T-helper 2 cell (primary cell): ENCODE measurements at places on chromosomes 5 and 9.

DNA sequence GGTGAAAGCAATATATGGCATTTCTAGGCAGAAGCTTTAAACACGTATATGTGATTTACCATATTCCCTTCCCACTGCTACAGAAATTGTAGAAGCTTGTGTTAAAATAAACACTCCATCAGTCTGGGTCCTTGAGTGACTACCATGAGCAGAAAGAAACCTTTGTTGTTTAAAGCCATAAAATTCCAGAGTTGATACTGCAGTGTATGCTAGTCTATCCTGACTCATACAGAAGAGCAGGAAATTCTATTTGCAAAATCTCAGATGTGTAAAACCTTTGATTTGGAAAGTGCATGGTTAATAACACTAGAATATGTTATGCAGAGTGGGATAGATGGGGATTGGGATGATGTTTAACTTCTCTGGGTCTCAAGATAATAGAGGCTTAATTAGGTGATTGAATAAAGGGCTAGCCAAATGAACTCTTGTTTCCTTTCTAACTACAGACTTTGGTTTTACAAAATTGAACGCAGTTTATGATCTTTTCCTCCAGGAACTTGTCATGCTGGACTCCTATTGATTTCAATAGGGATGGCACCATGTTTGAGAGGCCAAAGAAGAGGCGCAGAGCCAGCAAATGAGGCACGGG is 282.7 kb upstream of the VLDLR start:
- no peak for DNase-seq

DNA sequence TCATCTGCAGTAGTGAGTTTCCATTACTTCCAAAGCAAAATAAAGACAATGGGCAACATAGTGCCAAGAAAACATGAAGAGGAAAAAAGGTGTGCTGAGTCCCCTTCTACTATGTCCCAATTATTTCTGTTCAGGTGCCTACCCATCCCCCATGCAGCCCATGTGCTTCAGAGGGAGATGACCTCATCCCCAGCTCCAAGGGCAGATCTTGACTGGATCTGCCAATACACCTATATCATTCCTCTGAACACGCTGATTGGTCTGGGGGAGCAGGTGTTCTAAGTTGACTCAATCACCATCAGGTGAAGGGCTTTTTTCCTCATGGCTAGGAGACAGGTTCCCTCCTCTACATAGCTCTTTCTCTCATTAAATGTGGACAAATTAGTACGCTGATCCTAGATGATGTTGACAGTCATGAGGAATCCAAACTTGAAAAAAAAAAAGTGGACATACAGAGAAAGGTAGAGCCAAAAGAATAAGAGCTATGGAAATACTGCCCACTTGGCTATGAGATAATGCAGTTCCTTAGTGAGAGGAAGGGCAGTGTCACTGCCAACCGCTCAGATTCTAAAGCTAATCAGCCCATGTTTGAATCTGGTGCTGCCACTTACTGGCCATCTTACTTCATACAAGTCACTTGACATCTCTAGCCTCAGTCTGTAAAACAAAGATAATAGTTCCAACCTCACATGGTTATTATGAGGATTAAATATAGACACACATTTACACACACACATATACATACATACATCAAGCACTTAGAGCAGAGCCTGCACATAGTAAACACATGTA is 23.1 kb downstream of the PRELID2 start:
- no peak for DNase-seq

DNA sequence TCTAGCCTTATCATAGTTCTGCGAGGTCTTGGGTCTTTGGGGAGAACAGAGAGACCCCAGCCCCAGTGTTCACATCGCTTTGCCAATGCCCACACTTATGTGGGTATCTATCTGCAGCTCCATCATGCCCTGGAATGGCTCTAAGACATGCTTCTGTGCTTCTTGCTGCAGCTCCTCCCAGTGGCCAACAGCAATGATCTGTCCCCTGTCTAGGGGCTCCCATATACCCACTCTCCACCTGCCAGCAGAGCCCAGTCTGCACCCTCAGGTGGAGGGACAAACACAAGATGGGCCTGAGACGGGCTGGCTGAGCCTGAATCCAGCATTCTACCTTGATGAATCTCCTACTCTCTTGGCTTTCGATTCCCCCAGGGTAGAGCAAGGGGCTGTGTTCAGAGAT is 14.6 kb upstream of the DAP start:
- no peak for DNase-seq

- DNase-seq: no peak
Measured at GRCh38 chr9:97831843-97832636, 21.0 kb upstream of the FOXE1 start.

- DNase-seq: peak; percentile 95
Measured at GRCh38 chr5:181223058-181223728, at the start of gene TRIM41. TSS of gene TRIM41 (plus strand) at chr5:181223281. CDS start at chr5:181224000, 719 bp downstream.

DNA sequence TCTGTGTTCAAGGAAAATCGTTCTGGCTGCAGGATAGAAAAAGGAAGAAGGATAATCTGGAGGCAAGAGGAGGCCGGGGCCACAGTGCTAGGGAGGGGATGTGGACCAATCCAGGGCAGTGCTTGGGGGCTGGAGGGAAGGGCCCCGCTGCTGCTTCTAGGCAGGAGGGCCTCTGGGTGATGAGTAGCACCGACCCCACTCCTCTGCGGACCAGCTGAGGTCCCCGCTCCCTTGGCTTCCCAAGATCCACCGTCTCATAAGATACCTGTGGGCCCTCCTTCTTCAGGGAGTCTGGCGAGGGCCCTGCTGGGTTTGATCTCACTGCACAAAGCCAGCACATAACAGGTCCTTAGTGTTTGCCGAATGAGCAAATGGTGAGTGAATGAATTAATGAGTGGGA is 93.5 kb upstream of the MVB12B start:
- no peak for DNase-seq

DNA sequence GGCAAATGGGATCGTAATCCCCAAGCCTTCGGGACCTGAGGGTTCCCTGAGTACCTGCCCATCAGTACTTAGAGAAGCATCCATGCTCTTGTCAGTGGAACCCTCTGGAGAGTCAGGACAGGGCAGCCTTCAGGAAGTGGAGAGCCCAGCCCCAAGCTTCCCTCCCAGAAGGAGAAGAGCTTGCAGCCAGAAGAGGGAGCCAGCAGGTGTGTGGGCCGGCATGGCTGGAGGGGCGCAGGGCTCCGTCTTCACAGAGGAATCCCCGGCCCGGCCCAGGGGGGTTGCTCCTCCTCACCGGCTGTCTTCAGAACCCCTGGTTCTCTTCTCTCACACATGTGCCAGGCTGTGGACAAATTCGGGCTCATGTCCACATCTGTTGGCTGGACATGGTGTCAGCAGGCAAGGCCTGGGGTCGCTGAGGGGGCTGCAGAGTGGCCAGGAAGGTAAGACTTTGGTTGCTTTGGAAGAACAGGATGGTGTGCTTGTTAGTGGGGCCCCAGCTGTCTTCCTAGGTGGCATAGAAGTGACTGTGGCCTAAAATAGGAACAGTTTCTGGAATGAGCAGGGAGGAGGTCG is 58.9 kb upstream of the RXRA start:
- no peak for DNase-seq

DNA sequence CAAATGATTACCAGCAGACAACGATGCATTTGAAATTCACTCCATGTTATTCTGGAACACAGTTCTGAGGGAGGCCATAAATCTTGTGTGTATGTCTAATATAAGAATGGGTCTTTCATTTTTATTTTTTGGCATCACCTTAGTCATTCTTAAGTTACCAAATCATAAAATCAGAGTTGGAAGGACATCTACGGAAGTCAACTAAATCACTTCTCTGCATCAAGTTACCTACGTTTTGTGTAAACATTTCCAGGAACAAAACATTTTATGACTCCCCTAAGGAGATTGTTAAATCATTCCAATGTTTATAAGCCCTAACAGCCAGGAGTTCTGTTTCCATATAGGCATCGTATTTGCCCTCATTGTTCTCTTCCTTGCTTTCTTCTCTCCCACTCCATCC is 378.2 kb downstream of the FAM170A start:
- no peak for DNase-seq

GRCh38 chr9:4686584-4686983 is 7.2 kb downstream of the CDC37L1 start:
- no peak for DNase-seq

GRCh38 chr5:174533751-174534241 is 190.6 kb upstream of the MSX2 start:
- no peak for DNase-seq

DNA sequence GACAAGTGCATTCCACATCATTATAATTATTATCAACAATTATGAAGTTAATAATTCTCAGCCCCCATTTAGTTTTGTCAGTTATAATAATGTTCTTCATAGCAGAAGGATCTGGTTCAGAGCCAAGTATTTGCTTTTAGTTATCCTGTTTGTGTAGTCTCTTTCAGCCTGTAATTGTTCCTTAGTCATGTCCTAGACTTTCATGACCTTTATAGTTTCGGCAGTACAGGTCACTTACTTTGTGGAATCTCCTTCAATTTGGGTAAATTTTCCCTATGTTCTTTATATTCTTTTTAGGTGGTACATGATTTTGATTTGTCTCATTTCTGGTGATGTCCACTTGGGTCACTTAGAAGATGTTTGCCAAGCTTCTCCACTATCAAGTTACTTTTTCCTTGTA is 34.3 kb downstream of the UBE2R2 start:
- DNase-seq: no peak

DNA sequence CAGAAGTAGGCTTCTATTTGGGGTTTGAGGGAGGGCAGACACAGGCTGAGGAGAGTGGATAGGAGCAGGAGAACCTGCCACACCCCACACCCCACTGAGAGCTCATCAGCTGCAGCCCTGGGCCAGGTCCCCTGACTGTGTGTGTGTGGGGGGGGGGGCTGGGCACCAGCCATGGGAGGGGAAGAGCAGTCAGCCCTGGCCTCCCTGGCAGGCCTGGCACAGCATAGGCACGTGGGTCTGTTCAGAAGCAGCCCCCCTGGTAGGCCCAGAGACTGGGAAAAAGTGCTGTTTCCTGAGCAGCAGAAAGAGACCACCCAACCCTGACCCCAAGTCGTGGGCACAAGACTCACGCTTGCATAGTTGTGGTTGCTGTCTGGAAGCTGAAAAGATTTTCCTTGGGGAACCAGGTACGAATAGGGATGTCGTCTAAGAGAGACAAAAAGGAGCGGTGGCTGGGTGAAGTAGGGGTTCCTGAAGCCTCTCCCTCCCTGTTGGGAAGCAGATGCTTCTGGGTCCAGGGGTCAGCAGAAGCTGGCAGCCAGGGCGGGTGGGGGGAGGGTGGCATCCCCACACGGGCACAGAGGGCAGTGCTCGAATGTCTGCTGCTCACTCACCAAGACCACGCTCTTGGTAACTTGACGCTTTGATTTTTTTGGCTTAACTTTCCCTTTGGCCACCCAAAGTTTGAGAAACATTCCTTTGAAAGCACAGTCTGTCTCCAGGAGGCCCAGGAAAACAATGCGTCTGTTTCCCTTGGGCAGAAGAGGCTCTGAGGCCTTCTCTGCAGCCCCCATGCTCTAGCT is 2.9 kb downstream of the NSMF start:
- no peak for DNase-seq

- no peak for DNase-seq
Measured at GRCh38 chr5:116970318-116970717, 395.7 kb upstream of the SEMA6A start.

DNA sequence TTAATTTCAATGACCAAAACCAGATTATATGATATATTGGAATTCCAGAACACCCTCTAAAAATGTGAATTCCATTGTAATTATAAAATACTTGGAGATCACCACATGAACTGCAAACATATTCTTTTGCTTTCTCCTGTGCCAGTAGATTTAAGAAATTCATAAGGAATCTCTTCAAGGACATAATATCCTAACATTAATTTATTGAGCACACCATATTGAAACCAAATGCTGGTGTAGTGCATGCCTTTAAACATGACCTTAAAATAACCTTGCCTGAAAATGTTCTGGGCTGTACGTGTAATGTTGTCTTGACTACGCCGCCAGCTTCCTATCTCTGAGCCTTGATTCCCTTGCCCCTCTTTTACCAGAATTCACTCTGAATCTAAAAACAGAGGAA is 205.0 kb upstream of the ACTBL2 start:
- no peak for DNase-seq

DNA sequence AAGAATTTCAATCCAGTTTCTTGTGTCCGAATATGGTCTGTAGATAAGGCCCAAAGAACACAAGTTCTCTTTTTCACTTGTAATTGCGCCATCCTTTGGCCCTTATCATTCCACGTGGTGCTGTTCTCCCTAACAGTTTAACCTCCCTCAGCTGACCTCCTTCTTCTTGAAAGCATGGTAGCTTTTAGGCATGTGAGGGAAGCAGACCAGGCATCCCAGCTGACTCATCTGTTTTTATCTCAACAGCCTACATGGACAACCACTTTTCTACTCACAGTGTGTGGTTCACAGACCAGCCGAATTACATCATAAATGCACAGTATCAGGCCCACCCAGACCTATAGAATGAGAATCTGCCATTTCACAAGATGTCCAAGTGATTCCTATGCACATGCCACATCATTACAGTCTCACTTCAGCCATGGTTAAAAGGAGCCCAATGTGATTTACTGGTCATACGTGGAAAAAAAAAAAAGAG is 26.9 kb upstream of the PLIN2 start:
- no peak for DNase-seq

DNA sequence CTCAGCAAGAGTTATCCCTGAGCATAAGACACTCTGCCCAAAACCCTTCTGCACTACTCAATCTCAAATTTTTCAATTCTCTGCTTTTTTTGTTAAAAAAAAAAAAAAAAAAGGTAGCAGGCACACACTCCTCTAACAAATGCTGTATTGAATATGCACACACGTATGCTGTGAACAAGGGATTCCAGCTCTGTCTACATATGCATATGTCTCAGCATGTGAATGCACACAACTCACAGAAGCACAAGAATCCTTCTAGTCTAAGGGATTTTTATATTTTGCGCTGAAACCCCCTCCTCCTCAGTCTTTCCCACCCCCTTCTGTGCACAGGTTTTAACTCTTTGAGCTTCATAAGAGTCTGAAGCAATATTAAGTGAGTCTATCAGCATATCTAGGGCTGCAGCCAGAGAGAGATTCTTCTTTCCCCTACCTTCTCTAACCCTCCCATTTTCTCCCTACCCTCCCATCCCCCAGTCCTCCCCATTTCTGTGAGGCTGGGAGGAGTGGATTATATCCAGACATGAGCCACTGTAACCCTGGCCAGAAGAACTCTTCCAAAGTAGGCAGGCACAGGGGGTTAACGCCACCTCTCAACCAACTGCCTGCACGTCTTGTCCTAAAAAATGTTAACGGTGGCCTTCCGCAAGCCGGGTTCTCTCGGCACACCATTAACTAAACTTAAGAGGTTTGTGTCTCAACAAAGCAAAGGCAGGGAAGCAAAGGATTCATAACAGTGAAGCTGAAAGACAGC is 1.0 kb downstream of the GABRB2 start:
- no peak for DNase-seq

DNA sequence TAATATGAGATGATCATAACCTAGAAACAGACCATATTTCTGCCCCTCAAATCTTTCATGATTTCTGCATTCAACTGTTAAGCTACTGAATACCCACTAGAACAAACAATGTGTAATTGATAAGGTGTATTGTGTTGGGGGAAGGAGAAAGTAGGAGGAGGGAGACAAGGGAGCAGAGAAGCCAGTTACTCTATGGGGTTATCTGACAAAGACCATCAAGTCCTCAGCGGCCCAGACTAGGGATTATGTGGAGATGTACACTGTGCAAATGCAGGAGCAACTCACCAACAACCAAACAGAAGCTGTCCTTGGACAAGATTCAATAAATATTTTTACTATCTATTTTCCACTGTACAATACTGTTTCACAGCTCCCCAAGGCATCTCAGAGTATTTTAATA is 2.7 kb downstream of the NRG2 start:
- no peak for DNase-seq
